ENCODE measurements at places on chromosomes 1 and 21.

GRCh38 chr1:38029685-38030511 lies 16.7 kb downstream of the POU3F1 start:
- DNase-seq = no peak

DNA sequence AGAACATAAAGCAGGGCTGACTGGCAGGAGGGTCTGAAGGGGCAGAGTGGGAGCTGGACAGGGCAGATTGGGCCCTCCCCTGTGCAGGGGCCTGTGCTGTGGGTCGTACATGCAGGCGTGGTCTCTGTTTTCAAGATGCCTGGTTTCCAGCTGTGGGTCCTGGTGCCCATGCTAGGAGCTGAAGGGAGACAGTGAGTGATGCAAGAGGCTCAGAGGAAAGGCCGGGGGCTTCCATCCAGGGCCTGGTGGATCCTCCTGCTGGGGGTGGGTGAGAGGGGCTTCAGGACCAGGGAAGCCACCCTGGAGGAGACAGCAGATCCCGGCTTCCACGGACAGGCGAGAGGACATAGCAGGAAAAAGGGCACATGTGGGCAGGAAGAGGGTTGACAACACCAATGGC lies 349.0 kb upstream of the VAMP3 start:
- DNase-seq = no peak

DNA sequence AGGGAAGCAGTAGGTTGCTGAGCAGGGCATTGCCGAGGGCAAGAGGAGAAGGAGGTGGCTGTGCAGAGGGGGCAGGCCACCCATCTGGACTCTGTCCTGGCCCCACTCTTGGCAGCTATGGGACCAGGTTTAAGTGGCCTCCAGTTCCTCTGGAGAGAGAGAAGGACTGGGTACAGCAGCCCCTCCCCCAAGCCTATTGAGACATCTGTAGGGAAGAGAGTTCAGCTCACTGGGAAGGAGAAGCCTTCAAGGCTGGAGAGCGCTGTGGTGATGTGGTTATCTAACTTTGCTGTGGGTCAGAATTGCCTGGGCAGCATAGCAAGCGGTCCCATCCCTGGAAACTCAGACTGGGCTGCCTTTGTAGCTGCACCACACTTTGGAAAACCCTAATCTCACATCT lies 93.9 kb downstream of the KCNJ15 start:
- no peak for DNase-seq

DNA sequence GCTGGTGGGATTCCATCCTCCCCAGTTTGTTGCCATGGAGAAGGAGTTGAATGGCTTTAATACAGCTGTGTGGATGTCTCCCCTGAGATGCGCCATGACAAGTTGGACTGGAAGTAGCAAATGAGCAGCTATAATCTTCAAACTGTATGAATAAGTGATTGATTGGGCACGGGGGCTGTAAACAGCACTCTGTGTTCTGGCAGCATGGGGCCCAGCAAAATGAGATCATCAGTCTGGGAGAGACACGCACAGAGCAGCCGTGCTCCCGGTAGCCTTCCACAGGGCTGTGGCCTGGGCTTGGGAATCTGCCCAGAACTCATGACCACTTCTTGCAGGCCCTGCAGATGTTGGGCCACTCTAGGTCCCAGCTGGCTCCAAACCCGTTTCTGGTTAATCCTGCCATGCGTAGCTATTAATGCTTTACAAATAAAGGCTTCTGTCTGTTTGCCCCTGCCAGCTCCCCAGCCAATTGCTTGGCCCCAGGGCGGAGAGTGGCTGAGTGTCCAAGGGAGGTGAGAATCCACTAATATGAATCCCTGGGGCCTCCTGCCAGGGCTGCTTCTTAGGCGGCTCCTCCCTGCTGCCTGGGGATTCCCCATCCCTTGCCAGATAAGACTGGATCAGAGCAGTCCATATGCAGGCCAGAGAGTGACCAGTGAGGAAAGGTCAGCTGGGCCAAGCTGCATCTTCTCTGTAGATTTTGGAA lies 642.9 kb downstream of the AJAP1 start:
- DNase-seq = no peak

GRCh38 chr1:23556635-23557470 lies 2.4 kb downstream of the ID3 start:
- DNase-seq = no peak

DNA sequence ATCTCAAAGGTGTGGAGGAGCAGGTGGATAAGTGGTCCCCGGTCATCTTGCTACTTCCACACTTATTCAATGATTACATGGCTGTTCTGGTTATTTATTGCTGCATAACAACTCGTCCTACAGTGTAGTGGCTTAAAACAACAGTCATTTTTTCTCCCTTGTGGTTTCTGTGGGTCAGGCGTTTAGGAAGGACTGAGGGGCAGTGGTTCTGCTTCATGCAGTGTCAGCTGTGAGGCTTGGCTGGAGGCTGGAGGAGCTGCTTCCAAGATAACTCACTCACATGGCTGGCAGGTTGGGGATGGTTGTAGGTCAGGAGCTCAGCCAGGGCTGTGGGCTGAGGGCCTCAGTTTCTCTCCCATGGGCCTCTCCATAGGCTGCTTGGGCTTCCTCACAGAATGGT lies 5.9 kb upstream of the SLC6A17 start:
- no peak for DNase-seq
